ENCODE measurements at places on chromosomes 13 and 19.

DNA sequence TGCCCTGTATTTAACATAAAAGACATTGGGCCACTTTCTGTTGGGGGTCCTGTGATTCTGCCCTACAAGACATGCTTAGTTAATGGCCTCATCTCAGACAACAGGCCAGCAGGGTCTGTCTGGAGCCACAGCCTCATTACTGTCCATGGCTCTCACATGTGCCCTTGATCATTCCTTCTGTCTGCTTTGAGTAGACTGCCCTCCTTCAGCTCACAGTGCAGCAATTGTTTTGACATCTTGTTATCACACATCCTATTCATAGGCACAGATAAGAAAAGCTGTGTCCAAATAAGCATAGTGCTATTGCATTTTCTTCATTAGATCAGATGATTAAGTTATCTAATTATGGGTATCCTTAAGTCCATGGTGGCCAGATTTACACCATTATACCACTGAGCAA lies 127.9 kb downstream of the KCTD12 start:
- no peak for DNase-seq

DNA sequence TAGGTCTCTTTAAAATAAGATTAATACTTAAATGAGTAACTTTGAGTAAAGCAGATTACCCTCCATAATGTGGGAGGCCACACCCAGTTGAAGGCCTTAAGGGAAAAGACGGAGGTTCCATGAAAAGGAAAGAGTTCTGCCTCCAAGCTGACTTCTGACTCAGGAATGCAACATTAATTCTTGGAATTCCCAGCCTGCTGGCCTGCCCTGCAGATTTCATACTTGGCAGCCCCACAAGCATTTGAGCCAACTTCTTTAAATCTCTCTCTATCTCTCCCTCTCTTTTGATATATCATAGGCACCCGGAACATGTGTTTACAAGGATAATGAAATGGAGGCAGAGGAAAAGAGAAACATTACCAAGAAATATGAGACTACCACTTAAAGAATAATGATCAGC lies 902.3 kb upstream of the MIR17HG start:
- DNase-seq, result no peak

GRCh38 chr13:112253631-112254030 lies 122.5 kb upstream of the SPACA7 start:
- DNase-seq, result no peak

GRCh38 chr13:25588336-25589060 lies 216.7 kb downstream of the ATP8A2 start:
- DNase-seq, result no peak

- DNase-seq, result no peak
These were observed 31.8 kb upstream of the USE1 start for GRCh38 chr19:17183271-17183761.

DNA sequence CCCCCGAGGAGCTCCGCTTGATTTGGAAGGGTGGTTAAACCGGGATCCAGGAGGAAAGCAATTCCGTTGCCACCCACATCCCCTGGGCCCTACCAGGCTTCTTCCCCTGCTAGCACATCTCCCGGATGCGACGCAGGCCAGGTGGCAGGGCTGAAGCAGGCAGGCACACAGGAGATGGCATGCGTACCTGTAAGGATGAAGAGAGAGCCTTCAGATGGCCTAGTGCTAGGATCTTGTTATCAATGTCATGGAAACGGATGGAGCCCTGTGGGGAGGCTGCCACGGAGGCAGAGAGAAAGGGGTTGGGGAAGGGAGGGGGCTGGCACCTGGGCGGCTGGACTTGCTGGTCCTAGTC lies 8.5 kb upstream of the SOX1 start:
- DNase-seq, result no peak

DNA sequence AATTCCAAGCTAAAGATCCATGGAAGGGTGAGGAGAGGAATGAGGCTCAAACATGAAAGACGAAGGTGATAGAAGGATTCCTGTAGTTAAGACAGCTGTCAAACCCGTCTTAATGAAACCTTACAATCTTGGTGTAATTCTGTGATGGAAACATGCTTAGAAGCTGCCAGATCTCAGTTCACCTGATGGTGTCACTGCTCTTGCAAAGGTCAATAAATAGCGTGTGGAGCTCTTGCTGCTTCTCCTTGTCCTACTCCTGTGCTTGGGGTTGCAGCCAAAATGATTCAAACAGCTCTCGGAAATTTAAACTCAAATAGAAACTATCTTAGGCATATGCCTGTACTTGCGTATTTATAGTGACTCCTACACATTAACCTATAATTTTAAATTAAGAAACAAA lies 1705.0 kb downstream of the OLFM4 start:
- no peak for DNase-seq

GRCh38 chr13:35475212-35475959 lies 1.1 kb downstream of the MAB21L1 start:
- no peak for DNase-seq

DNA sequence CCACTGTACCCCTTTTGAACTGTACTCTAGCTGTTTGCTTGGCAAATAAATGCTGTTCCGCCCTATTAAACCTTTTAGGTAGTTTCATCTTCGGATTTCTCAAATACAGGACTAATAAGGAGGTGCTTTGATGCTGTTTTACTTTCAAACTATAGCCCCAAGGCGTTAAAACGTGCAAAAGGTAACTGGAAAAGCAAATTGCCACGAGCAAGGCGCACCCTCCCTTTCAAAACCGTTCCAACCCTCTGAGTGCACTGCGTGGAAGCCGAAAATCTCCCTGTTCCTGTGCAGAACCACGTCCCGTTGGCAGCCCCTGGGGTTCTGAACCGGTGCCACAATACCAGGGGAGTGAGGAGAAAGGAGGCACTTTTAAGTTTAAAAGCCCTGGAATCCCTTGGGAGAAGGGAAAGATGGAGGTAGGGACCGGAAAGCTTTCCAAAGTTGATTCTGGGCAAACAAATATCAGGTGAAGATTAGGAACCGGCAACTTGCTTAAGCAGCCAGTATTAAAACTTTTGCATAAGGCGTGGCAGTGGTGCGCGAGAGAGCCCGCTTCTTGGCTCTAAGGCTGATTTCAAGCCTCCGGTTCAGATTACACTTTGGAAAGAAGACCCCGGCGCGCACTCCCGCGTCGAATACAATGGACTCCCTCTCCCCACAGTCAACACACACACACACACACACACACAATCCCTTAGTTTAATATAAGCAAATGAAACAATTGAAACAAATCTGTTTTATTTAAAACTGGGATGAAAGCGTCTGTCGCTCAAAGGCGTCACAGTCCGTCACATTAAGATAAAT lies 9.5 kb downstream of the POU4F1 start:
- no peak for DNase-seq

GRCh38 chr13:23963947-23964346 lies 66.6 kb upstream of the C1QTNF9B start:
- DNase-seq, result no peak

GRCh38 chr13:100559886-100560285 lies 28.7 kb downstream of the GGACT start:
- DNase-seq, result no peak

GRCh38 chr19:40893112-40893511 lies 11.1 kb upstream of the CYP2A7 start:
- no peak for DNase-seq

- no peak for DNase-seq
These were observed 10.0 kb upstream of the PNMA8A start for GRCh38 chr19:46481223-46481848.

DNA sequence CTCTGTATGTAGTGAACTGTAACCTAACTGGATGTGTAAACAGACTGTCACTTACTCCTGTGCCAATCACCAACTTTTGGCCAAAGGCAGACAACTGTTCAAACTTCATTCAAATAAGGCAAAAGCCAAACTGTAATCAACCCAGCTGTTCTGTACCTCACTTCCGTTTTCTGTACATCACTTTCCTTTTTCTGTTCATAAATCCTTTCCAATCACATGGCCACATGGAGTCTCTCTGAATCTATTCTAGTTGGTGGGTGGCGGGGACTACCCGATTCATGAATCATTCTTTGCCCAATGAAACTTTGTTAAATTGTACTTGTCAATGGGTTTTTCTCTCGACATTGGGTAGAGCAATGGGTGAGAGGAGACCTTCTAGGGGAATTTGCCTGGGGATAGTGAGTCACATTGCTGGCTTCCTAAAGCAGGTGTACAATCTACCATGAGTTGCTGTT lies 178.3 kb upstream of the RFC3 start:
- DNase-seq, result no peak

GRCh38 chr19:4815426-4816201 lies 15.9 kb downstream of the TICAM1 start:
- peak; percentile 65 for DNase-seq

DNA sequence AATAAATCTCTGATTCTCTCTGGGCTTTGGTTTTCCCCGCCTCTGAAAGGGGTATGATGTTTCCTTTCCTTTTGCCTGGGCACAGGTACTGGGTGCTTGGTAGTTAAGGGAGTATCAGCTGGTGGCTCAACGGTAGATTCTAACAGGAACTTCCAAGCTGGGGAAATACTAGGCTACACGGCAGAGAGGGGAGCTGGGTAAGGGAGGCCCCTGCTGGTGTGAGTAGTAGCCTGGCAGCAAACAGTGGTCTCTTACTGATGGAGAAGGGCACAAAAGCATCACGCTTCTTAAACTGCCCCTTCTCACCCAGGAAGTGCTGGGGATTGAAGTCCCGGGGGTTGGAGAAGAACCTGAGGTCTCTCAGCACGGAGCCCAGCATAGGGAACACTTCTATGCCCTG lies 26.9 kb upstream of the CYP2A7 start:
- DNase-seq, result no peak

GRCh38 chr19:11814700-11815035 lies 595 bp downstream of the ZNF440 start:
- DNase-seq, result no peak

DNA sequence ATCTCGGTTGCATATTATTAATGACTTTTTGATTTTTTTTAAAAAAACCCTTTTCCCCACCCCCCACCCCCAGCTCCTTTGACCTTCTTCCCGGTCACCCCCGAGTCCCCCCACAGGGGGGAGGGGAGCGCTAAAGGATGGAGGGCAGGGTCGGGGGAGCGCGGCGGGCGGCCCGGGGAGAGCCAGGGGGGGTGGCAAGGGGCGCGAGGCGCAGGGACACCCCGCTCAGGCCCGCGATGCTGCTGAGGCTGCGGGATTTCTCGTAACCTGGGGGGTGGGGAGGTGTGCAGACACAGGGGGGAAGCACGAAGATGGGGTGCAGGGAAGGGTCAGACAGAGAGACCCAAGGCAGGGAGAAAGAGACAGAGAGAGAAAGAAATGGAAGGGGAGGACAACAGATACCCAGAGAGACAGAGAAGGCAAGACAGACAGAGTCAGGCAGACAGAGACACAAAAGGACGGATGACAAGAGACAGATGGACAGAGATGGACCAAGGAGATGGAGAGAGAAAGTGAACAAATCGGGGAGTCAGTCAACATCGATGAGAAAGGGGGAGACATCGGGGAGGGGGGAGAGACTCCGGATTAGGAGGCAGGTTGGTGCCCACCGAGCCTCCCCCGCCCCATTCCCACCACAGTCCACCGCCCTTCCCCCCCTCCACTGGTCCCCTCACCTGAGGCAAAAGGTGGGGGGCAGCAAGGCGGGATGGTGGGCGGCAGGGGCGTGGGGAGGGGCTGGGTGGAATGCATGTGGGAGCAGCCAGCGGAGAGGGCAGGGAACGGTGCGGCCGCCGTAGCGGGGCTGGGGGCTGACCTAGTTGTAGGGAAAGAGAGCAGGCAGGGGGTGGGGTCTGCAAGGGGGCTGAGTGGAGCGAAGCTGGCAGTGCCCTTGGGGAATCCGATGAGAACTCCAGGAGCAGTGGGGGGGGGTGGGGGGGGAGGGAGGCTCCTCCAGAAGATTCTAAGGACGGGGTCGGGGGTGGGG lies 14.2 kb downstream of the KCNC3 start:
- DNase-seq, result no peak

DNA sequence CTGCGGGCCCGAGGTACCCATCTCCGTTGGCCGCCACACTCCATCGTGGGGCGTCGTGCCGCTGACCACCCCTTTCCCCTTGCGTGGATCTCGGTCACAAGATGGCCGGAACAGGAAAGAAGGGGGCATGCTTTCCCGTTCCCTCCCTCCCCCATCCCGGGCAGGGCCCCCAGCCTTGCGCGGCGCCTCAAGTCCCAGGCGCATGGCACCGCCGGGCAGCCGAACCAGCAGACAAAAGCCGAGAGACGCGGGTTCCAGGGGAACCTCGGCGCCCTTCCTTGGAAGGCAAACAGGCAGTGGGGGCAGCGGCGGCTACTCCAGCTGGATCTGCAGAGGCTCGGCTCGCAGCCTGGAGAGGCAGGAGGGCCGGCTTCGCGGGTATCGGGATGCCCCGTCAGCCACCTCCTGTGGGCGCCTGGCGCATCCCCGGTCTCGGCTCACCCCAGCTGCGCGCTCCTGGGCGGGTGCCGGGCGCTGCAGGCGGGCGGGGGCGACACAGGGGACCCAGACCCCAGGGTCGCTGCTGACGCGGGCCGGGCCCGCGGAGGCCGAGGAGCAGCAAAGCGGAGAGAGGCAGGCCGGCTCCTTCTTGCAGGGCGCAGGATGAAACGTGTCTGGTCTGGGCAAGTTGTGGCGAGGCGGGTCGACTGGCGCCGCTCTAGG lies 439 bp downstream of the DZIP1 start:
- DNase-seq, result no peak

DNA sequence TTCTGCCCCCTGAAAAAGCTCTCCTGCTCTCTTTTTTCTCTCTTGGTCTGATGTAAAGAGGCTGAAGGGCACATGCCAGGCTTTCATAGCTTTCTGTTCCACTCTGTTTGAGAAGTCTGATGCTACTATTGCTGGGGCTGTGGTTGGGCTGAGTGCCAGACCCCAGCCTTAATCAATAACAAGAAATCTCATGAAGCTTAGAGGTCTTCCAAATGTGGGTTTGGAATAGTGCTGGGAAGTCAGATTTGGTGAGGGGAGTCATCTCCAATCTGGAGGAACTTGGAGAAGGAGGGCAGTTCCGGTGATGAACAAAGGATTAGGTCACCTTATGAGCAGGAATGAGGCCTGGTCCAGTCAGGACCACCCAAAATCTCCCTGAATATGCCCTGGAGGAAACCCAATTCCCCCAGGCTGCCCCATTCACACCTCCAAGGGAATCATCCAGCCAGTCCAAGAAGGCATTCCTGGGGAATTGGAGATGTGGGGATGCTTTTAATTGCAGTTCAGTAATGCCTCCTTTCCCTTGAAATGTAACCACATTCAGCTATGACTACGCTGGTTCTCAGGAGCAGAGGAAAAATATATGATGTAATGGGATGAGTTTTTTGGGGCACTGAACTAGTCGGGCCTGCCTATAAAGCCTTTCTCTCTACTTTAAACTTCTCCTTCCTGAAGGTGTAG lies 102.0 kb downstream of the STARD13 start:
- DNase-seq, result no peak

GRCh38 chr19:15371786-15372380 lies 7.7 kb downstream of the AKAP8 start:
- no peak for DNase-seq
